ENCODE measurements at places on chromosomes 6 and 20.

DNA sequence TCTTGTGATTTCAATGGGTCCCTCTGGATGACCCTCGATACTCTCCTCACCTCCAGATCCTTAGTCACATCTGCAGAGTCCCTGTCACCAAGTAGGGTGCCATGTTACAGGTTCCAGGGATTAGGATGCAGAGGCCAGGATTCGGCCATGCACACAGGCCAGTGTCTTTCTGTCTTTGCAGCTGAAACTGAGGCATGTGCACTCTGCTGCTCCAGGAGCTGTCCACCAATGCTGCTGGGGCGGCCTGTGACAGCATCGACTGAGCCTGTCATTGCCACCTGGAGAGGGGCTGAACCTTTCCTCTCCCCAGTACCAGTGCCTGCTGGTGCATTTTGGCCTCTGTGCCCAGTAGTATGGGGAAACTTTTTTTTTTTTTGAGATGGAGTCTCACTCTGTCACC lies 4.4 kb upstream of the RBM38 start:
- DNase-seq: no peak

DNA sequence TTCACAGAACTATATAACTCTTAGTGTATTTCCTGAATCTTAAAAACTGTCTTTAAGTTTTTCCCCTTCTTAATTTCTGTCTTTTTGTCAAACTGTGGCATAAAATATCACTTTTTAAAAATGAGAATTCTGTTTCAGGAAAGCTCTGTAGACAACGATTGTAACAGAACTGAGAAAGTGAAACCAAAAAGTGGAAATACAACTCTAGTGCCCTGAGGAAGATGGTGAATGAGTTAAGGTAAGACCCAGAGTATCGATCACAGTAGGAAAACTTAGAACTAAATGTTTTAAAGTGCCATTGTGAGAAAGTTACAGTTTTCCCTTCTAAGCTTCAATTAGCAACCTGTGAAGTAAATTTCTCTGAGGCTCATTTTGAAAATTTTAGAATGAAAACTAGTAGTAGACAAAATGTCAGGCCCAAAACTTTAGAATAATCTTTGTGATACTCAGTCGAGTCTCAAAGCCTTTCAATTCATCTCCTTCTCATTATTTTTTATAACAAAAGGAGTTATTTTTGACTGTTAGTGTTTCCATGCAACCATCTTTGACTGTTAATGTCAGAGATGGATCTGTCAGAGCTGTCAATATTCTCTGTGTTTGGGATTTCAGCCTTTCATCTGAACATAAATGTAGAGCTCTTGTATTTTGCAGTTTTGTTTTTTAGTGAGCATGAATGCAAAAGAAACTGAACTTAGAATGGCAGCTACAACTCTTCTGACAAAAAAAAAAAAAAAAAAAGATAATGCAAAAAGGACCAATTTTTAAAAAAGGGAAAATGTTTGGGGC lies 19.0 kb upstream of the TRDN start:
- no peak for DNase-seq

DNA sequence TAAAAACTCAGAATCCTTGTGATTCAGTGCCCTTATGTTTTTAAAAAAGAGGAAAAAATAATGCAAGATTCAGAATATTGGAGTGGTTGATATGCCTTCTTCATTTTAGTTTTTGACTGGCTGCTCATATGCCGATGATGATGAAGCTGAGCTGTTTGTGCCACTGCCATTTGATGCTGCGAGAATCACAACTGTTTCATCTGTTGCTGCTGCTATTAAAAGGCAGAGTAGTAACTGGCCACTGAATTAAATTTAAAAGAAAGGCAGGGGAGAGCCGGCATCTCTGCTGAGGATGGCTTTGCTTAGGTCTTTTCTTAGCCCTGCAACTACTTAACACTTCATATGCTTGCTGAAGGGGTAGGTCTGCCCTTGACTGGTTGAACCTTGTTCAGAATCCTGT lies 33.1 kb downstream of the CDS2 start:
- DNase-seq: no peak

- peak; percentile 84 for DNase-seq
Observed at GRCh38 chr6:11632795-11633511, 95.4 kb downstream of the TMEM170B start.

DNA sequence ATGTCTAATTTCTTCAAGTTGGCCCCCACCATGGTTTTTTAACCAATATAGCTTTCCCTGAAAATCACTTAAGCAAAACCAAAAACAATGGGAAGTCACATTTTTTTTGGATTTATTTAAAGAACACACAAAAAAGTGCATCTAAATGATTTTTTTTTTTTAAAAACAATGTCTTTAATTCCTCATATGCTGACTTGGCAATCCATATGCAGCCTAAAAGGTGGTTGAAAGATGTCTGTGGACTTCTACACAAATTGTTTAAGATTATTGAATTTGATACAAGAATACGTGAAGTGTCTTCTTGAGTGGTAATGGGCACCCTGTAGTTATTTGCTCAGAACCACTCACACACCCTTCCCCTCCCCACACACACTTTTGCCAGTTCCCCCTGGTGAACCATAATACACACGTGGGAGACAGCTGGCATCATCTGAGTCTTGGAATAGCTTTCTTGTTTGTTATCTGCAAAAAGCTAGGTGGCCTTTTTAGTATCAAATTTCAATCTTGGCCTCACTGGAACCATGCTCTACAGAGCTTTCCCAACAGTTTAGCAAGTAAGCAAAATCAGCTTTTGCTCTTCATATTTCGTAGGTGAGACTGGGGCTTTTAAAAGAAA lies 60.9 kb upstream of the TULP1 start:
- no peak for DNase-seq

GRCh38 chr6:75249837-75250236 lies 6.2 kb upstream of the COX7A2 start:
- no peak for DNase-seq

DNA sequence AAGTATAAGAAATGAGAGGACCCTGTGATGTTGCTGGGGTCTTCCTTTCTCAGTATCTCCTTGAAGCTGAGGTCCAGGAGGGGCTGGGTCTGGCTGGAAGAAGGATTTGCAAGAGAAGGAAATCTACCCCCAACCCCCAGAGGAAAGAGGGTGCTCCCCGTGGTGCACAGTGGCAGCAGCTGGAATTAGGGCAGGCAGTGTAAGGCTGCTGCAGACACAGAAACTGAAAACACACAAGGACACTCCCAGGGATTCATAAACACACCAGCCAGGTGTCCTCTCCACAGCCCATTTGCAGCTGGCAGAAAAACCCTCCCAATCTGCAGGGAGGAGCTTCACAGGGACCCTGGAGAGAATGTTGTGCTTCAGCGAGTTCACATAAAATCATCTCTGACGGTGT lies 297.2 kb downstream of the CDH26 start:
- DNase-seq: no peak

GRCh38 chr20:25457886-25458680 lies 50.6 kb downstream of the GINS1 start:
- DNase-seq: no peak

DNA sequence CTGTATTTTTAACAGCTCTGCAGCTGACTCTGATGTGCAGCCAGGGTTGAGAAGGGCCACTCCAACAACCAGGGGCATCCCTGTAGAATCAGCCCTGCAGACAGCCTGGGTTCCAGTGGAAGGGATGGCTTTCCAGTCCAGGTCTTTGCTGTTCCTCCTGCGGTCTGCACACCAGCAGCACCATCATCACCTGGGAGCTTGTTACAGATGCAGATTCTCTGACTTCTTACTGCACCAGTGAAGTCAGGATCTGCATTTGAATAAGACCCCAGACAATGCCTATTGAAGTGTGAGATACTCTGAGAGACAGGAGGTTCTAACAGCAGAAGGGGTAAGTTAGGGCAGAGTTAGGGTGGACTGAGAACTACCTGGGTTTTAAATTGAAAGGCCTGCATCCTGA lies 151.3 kb downstream of the F13A1 start:
- DNase-seq: no peak

- no peak for DNase-seq
Observed at GRCh38 chr6:165713845-165714466, 50.9 kb upstream of the PDE10A start.

DNA sequence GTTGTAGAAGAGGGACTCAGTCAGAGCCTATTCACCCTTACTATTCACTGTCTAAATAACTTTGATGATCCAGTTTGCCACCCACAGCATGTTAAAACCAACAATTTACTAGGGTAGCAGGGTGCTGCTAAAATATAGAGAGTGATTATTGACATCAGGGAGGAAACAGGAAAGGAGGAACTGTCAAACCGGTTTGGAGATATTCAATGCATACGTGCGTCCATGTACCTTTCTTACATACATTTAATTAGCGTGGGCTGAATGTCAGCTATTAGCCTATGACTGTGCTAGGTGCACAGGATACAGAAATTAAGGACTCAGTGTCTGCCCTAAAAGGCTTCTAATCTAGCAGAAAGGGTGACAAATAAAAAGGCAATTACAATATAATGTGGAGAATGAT lies 57.2 kb downstream of the IL20RA start:
- DNase-seq: no peak

DNA sequence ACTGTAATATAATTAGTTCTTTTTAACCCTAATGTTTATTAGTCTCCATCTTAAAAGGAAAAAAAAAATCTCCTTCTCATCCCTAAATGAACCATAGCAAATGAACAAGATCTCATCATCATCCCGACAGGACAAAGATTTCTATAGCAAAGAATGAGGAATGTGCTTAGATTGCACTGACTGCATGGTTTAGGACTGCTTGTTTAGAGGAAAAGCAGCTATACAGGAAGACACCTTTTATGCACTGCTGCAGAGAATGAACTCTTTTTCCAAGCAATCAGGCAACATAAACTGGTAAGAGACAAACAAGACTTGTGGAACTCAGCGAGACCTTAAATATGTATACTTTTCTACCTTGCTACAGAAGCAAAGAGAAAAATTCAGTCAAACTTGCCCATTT lies 26.8 kb downstream of the CSNK2A1 start:
- DNase-seq: no peak

- no peak for DNase-seq
Observed at GRCh38 chr6:135461208-135461607, 36.3 kb downstream of the AHI1 start.

- no peak for DNase-seq
Observed at GRCh38 chr6:117919275-117919674, 12.2 kb downstream of the SLC35F1 start.

GRCh38 chr6:38846844-38847243 lies 131.7 kb downstream of the DNAH8 start:
- DNase-seq: peak; percentile 15

- DNase-seq: no peak
Observed at GRCh38 chr6:132107896-132108295, 156.7 kb upstream of the CCN2 start.

- DNase-seq: no peak
Observed at GRCh38 chr20:49210101-49210756, 9.0 kb upstream of the DDX27 start.

DNA sequence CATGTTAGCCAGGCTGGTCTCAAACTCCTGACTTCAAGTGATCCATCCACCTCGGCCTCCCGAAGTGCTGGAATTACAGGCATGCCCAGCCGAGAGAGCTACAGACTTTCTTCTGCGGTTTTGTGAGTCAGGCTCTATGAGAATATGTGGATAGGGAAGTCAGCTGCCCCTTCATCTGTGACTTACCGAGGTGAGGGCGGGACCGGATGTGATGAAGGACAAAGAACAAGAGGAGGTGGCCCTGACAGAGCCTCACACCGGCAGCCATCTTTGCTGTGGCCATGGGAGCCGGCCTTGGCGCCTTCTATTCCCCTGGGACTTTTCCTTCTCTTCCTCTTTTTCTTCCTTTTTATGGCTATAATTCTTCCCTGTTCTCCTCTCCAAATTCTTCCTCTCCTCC lies 67.0 kb downstream of the IYD start:
- no peak for DNase-seq

DNA sequence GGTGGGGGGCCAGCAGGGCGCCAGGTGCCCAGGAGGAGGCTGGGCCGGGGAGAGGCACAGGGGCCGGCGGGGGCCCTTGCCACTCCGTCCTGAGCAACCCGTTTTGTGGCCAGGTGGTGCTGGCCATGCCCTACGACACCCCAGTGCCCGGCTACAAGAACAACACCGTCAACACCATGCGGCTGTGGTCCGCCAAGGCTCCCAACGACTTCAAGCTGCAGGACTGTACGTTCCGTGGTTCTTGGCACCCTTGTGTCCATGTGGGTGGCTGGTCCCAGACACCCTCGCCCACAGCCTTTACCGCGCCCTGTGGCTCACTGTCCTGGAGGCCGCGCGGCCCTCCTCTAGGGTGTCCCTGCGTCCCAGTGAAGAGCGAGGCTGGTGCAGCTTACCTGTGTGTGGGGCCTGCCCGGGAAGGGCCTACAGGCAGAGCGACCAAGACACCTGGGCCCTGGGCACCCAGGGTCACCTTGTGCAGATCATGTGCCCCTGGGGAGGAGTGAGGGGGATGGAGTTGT lies 28.7 kb downstream of the PYGB start:
- DNase-seq: no peak

- DNase-seq: no peak
Observed at GRCh38 chr20:21322921-21323331, 19.8 kb downstream of the XRN2 start.

GRCh38 chr6:1952740-1953360 lies 292.6 kb downstream of the GMDS start:
- DNase-seq: peak; percentile 77

DNA sequence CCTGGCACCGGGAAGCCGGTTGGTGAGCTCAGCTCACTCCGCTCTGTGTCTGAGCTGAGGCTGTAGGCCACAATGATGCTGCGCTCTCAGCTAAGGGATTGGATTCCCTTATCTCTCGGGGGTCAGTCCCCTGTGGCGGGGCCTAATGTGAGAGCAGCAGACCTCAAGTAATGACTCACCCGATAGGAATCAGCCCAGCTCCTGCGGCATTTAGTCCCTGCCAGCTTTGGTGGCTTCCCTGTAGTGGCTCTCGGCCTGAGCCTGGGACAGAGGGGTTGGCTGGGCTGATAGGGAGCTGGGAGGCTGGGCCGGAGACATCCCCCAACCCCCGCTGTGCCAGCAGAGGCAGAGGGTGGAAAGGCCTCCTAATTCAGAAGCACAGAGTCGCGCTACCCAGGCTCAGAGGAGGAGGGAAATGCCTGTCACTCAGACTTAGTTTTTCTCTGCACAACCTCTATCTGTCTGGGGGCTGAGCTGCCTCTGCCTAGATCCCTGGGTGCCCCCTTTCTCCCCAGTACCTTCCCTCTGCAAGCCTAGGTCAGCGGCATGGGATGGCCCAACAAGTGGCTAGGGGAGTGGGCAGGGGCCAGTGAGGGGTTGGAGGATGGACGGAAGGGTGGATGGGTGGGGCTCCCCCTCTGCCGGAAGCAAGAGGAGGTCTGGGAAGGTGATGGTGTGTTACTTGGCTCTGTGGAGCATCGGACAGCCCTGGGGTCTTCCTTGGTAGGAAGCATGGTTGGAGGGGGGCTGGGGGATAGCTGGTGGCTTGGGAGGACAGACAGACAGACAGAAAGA lies 92.2 kb downstream of the CDH22 start:
- DNase-seq: no peak

- no peak for DNase-seq
Observed at GRCh38 chr6:43242908-43243663, at the start of gene TTBK1. TTBK1 (plus strand) TSS chr6:43243481; CDS start chr6:43246661, 3,180 bp downstream.

GRCh38 chr6:151698931-151699700 lies 108.4 kb upstream of the ESR1 start:
- no peak for DNase-seq

DNA sequence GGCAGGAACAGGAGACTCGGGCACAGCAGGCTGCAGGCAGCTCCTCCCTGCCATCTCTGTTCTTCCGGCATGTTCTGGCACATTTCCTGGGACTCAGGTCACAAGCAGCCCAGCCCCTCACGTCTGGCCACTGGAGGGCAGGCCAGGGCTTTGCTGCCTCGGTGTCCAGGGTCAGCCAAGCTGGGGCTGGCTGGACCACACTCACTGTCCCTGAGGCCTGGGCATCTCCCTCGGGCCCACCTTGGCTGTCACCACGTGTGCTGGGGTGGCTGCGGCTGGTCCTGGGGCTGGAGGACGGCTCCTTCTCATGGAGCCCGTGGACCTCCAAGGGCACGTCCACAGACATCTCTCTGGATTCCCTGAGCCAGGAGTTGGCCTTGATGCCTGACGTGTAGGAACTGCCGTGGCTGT lies 18.5 kb downstream of the FRMD1 start:
- DNase-seq: no peak
